NB4 (cell line): ENCODE measurements at places on chromosomes 1 and 21.

DNA sequence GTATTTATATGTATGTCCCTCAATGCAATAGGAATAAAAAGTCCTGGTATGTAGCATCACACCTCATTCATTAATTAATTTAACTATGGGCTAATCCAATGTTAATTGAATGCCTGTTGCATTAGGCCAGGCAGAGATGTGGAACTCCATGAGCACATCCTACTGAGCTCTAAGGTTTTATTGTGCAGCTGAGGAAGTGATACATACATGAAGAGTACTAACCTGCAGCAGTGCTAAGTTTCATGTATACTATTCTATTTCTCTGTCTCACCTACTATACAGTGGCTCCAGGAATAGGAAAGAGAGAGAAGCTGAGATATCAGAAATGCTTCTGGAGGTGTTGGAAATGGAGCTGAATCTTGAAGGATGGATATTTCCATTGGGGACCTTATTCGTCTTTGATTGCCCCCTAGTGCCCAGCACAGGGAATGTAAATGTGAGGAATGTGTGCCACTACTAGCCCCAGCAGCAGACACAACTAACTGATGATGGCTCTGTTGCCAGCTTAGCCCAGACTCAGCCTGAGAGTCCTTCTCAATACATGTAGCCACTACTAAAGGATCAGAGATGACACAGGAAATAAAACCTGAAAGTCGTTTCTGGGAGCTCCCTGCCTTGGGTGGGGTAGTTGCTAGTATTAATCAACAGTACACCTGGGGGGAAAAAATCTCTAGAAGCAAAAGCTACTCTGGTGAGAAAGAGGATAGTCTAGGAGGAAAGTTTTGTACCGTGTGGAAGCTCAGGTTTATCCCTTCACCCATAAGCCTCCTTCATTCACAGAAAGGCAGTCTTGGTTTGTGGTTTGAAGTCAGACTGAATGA lies 173.3 kb upstream of the FOXD3 start:
- peak; percentile 33 for DNase-seq

GRCh38 chr1:197269053-197269452 lies 1.0 kb downstream of the CRB1 start:
- DNase-seq = no peak

DNA sequence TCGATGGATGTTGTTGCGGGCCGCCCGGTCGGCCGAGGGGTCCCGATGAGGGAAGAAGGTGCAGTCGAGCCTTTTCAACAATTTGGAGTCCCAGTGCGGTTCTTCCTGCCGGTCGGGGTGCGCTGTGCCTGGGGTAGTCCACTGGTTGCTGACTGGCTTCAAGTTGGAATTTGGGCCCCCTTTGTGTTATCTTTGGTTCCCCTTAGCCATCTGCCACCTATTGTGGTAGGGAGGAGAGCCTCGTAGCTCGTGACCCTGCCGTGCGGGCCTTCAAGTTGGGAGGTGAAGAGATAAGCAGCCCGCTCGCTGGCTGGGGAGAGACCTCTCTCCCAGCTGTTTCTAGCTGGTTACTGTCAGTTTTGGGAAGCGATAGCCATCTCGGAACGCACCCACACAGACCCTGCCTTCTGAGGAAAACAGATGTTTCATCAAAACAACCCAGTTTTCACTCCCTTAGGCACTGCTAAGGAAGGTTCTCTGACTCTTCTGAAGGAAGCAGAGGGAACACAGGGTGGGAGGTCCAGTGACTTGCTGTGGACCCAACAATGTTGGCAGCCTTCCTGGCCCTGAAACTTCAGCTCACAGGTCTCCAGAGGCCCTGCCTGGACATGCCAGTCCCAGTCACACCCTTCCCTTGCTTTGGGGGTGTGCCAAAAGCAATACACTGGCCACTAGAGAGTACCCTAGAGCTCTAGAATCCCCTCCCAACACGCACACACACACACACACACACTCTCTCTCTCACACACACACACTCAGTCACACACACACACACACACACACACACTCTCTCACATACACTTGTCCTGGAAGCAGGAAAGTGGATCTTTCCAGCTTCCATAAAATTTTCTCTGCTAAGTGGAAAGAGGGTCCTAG lies 1.0 kb downstream of the BTG2 start:
- peak; percentile 30 for DNase-seq

DNA sequence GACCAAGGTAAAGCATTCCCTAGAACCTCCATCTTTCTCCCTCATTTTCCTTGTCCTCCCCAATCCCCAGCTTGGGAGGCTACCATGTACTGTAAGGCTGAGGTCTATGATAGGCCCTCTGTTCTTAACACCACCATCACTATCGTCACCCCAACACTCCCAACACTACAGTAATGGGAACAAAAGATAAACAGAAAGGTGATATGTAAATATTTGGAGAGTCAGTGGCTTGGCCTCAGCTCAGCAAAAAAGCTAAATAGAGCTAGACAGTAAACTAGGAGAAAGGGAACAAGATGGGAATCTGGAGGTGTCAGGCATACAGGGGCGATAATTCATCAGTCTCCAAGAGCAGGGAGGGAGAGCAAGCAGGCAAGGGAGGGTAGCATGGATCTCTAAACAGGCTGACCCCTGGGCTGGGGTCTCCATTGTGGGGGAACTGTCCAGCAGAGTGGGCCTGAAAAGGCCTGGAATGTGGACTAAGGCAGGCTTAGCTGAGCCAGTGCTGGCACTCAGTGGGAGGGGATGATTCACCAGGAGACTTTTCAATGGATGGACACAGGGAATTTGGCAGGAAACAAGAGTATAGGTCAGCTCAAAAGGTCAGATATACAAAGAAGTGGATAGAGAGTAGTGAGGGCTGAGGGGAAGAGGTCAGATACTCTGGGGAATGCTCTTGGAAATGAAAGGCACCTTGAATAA lies 6.7 kb downstream of the WNT2B start:
- no peak for DNase-seq

- no peak for DNase-seq
These were observed 47.7 kb upstream of the USP24 start for GRCh38 chr1:55262822-55263221.

GRCh38 chr21:40512590-40512989 lies 334.4 kb downstream of the DSCAM start:
- peak; percentile 14 for DNase-seq

- DNase-seq = peak; percentile 72
These were observed 3.5 kb upstream of the UTS2 start for GRCh38 chr1:7856345-7856744.

GRCh38 chr1:20400341-20401177 lies 85.5 kb downstream of the CAMK2N1 start:
- DNase-seq = no peak

GRCh38 chr1:202046227-202046626 lies 35.8 kb downstream of the ELF3 start:
- DNase-seq = no peak

GRCh38 chr1:221794935-221795334 lies 53.0 kb upstream of the DUSP10 start:
- DNase-seq = no peak

- DNase-seq = no peak
These were observed 15.6 kb downstream of the NKAIN1 start for GRCh38 chr1:31224068-31224467.

DNA sequence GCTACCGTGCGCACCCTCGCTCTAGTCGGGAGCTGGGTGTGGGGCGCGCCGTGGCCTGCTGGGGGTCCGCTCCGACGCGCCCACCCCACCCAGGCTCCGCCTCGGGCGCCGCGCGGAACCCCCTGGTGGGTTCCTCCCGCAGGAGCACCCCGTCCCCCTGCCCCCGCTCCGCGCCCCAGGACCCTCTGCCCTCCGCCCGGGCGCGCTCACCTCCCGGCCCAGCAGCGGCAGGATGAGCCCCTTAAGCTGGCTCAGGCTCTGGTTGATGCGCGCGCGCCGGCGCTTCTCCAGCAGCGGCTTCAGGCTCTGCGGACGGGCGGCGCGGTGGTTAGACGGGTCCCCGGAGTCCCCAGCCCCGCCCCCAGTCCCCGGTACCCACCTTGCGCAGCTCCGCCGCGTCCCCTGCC lies 319 bp downstream of the HES2 start:
- DNase-seq = peak; percentile 60

DNA sequence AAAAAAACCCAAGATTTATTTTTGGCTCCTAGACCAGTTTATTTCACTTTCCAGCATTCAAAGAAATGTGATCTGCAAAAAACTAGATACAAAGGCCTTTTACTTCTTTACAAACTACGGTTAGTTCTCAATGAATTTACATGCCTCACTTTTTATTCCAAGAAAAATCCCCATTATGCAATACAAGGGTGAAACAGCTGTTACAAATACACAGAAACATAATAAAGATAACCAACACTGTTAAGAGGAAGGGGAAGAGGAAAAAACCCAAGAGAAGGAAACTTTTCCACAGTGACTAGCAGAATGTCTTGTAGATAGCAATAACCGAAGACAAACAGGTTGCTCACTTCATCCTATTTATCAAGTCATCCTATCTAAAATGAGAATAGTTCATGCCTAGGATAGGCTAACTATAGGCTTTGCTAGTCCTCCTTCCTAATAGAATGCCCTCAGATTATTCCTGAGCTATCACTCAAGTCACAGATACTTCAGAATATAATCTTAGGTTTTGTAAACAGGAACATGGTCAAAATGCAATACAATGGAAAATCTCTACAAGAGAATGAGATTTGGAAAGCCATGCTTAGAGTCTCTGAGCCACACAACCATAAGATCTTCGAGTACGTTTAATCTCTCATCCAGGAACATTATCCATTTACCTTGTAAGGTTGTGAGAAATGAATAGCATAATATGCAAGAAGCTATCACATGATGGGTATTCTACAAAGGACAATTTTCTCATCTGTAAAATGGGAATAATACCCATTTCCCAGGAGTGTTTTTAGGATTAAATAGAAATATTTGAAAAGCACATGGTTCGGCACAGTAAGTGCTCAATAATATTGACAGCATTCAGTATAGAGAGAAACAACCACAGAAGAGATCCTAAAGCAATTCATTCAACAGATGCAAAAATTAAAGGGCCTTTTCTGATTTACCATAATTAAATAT lies 5.4 kb downstream of the PNRC2 start:
- no peak for DNase-seq
